ENCODE measurements at places on chromosomes 5 and 9.

- no peak for DNase-seq
These were observed 208.9 kb downstream of the PDE4D start for GRCh38 chr5:59684388-59685190.

DNA sequence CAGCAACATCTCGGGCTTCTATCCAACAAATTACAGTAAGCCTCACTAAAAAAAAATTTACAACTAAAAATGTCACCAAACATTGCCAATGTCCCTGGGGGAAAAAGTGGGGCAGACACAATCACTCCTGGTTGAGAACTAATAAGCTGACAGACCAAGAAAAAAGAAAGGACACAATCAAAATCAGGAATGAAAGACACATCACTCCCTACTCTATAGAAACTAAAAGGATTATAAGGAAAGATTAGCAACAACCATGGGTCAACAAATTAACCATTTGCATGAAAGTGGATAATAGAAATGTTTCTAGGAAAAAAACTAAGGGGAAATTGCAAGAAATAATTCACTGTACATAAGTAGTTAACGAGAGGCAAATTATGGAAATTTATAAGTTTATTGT lies 53.4 kb downstream of the AGTPBP1 start:
- DNase-seq: no peak

GRCh38 chr9:33185858-33186257 lies 18.7 kb upstream of the B4GALT1 start:
- DNase-seq: no peak

- no peak for DNase-seq
These were observed 7.0 kb downstream of the STOM start for GRCh38 chr9:121362813-121363621.

GRCh38 chr5:171162165-171162564 lies 146.9 kb upstream of the TLX3 start:
- no peak for DNase-seq

DNA sequence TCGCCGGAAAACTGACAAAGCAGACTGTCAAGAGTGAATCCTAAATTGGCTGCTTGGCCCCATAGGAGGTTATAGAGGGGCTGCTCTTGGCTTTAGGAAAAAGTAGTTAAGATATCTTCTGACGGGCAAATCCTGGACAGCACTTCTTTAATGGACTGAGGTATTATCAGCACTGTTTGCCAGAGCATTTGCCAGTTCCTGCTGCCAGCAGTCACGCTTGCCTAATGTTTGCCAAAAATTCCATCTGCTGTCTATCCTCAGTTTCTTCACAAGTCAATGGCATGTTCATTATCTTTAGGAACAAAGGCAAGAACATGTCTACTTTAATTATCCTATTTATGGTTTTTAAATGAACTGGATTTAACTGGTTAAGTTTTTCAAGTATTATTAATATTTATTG lies 25.8 kb upstream of the SREK1 start:
- no peak for DNase-seq

Data from epithelial cell of proximal tubule (primary cell).